ENCODE measurements at places on chromosomes 3 and 15. TPM values are rescaled to one million over a fixed set of nuclear protein-coding genes. Genes with fewer than 3 reads are reported as not detected.

GRCh38 chr3:4011166-4011565 is 211.9 kb downstream of the LRRN1 start:
- DNase-seq: no peak

MEIS2 gene
- total RNA-seq: 1.7 TPM

DNA sequence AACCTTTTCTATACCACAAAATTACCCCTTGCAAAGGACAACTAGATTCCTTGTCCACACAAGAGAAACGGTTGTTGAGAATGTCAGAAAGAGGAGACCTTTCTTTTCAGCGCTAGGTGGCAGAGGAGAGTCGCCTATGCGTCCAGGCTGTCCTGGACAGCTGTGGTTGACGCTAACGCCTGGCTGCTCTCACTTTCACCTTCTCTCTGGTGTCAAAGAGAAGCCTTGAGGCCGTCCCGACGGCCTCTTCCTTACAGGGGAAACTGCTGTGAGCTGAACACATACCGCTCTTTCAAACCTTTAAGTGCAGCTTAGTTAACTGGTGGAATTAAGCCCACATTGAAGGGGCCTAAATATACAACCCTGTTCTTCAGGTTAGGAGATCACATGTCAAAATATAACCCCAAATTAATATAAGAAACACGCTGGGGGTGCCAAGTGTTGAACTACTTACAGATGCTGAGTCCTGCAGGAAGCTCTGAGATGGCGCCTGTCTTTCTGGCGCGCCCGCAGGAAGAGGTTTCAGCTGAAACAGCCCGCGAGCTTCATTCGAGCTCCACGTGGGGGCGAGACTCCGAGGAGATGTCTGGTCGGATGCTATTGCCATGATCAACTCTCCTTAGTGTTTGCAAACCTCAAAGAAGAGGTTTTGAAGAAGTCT is 26.1 kb upstream of the KBTBD8 start:
- peak; percentile 83 for DNase-seq

GRCh38 chr3:51544011-51544775 is 5.7 kb downstream of the RAD54L2 start:
- no peak for DNase-seq

DNA sequence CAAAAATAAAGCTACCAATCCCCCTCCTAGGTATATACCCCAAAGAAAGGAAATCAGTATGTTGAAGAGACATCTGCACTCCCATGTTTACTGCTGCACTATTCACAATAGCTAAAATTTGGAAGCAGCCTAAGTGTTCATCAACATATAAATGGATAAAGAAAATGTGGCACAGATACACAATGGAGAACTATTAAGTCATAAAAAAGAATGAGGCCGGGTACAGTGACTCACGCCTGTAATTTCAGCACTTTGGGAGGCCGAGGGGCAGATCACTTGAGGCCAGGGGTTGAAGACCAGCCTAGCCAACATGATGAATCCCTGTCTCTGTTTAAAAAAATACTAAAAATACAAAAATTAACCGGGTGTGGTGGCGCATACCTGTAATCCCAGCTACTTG is 10.0 kb upstream of the PTPN9 start:
- no peak for DNase-seq

GRCh38 chr3:17905996-17906395 is 163.6 kb upstream of the TBC1D5 start:
- no peak for DNase-seq

GRCh38 chr3:63960048-63960711 is 48.0 kb upstream of the SCAANT1 start:
- peak; percentile 41 for DNase-seq

DNA sequence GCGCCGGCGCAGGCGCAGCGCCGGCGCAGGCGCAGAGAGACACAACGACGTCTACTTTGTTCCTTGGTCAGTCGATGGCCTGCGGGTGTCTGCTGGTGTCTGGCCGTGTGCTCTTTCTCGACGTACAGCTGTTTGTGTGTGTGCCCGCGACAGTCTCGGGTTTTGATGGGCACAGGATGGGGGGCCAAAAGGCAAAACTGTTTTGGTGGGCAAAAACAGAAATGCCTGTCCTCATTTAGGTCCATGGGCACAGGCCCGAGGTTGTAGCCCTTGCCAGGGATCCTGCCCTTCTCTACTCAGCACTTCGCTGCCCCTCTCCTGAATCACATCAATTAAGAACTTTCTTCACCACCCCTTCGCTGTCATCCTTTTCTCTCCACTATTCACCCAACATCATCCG is 184.8 kb upstream of the CHL1 start:
- DNase-seq: no peak

All from colonic mucosa (tissue), 4 donors.